GOT3 (cell line): ENCODE measurements at places on chromosomes 12 and 14.

- no peak for DNase-seq
These were observed 80.1 kb downstream of the CEP83 start for GRCh38 chr12:94379479-94380113.

- DNase-seq: no peak
These were observed 36.7 kb upstream of the IL22 start for GRCh38 chr12:68290126-68290525.

- DNase-seq: no peak
These were observed 18.9 kb downstream of the MNAT1 start for GRCh38 chr14:60753264-60754119.

- DNase-seq: no peak
These were observed 102.0 kb downstream of the TMEM30B start for GRCh38 chr14:61179061-61179690.

DNA sequence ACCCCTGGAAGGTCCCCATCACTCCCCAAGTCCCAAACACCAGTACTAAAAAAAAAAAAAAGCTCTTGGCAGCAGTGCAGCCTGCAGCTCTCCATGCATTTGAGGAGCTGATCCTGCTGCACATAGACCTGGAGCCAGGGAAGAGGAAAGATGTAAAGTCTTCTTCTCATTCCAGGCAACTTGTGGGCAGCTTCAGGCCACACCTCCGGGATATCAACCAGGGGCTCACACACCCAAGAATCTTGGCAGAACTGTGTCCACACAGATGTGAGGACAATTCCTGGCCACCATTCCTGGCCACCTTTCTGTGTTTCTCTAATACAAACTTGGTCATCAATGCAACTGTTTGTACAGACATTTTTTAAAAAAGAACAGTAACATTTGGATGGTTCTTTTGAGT lies 72.7 kb downstream of the TMEM132C start:
- no peak for DNase-seq

DNA sequence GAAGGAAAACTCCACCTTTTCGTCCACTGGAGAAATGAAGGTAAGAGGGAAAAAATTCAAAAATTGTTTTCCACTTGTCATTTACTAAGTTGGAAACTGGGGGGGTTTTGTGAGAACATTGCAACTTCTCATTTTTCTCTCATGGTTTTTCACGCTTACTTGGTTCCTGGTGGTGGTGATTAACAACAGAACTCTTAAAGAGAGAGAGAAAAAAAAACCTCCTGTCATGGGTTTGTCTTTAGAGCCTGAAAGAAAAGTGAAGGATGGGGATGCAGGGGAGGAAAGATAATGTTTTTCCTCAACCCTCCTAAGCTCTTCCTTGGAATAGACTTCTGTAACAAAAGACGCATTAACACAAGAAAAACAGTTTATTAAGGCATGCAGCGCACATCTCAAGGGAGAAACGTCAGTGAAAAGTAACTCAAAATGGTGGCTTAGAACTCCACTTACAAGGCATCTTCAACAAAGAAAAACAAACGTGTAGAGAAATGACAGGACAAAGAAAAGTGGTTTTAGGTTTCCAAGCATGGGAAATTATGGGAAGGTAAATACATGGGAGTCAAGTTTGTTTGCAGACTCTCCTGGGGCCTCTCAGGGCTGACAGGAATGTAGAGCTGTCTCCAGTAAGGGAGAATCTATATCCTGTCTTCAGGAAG lies 81.9 kb upstream of the ATF7IP start:
- no peak for DNase-seq

- no peak for DNase-seq
These were observed 76.8 kb downstream of the PDE6H start for GRCh38 chr12:15049461-15050153.

- no peak for DNase-seq
These were observed 70.6 kb downstream of the SNAPC1 start for GRCh38 chr14:61832783-61833182.

DNA sequence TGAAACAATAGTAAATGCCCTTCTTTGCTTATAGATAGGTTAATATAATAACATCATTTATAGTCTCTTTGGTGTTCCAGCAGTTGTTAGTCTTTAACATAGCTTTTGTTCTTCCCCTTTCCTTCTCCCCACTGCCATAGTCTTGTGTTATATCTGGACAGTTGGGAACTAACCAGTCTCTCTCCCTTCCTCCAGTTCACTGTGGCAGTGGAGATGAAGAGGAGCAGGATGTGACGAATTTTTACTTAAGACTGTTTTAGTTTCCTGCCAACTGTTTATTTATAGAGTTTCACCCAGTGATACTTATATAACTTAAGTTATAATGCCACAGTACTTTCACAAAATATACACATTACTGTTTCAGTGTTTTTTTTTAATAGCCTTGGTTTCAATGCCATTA lies 277.4 kb downstream of the PDZRN4 start:
- no peak for DNase-seq

- no peak for DNase-seq
These were observed 112.8 kb downstream of the DUSP6 start for GRCh38 chr12:89239534-89239933.

DNA sequence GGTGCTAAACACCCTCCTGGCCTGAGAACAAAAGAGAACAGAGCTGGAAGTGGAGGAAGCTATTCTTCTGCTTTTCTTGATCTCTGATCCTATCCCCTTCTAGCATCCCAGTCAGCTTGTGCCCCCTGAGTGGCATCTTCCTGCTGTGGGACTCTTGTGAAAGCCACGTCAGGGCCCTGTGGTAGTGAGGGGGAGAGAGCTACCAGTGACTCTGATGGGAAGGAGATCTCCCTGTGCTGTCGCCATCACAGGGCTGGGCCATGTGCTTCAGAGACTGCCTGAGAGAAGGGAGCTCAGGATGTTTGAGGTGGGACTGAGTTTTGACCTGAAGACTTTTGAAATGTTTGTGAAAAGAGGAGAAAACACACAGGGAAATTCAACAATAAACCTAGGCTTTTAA lies 107.6 kb upstream of the FUT8 start:
- no peak for DNase-seq

GRCh38 chr12:88339254-88339949 lies 197.3 kb downstream of the TMTC3 start:
- DNase-seq: no peak

GRCh38 chr12:93776581-93777018 lies 99.4 kb downstream of the CRADD start:
- DNase-seq: no peak

DNA sequence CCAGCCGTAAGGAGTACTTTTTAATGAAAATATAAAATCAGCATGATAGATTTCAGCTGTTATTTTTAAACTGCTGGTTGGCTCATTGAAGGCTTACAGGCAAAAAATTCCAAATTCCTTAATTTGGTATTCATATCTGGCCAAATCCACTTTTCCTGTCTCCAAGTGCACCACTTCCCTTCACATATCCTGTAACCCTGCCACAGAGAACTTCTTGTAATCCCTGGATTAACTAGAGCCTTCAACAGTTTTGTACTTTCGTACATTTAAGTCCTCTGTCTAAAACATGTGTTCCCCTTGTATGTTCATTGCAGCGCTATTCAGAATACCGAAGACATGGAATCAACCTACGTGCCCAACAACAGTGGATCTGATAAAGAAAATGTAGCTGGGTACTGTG lies 9.6 kb downstream of the PUS7L start:
- no peak for DNase-seq

GRCh38 chr14:55277972-55278740 lies 6.9 kb downstream of the FBXO34 start:
- DNase-seq: no peak

GRCh38 chr12:120639771-120640721 lies at the start of gene CABP1:
Gene CABP1 (plus strand): TSS chr12:120640626. CDS start chr12:120640686, 60 bp downstream.
- no peak for DNase-seq

DNA sequence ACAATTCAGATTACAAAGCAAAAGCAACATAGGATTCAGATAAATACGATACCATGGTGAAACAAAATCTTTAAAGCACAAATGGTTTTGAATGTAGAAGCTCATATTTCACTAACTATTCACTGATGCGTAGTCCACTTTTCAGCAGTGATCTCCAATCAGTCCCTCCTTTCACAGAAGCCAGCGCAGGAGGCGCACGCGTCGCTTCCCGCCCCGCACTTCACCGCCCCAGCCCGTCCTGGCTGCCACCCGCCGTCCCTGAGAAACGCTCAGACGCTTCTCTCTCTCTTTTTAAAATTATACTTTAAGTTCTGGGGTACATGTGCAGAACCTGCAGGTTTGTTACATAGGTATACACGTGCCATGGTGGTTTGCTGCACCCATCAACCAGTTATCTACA lies 19.8 kb upstream of the CHFR start:
- no peak for DNase-seq

DNA sequence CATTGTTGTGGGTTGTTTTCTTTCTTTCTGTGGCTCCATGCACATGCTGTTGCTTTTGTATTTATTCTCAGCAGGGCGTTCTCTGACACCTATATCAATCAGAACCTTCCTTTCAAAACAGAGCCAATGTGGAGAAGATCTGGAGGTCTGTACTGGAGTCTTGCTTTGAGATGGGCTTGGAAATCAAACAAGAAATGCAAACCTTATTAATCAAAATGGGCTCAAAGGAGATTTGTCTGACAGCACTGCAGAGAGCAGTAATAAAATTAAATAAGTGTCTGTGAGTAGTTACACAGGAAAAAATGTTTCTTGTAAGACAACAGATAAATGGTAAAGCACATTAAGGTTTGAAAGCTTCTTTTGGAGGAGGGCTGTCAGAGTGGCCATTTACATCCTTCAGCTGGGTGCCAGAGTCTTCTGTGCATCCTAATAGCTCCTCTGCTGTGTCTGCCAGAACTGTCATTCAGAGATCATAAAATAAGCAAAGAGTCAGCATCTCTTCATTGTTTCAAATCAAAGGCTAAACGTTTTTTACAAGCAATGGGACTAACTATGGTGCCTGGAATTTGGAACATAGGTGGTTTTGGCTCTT lies 414.3 kb downstream of the NAV3 start:
- DNase-seq: no peak

DNA sequence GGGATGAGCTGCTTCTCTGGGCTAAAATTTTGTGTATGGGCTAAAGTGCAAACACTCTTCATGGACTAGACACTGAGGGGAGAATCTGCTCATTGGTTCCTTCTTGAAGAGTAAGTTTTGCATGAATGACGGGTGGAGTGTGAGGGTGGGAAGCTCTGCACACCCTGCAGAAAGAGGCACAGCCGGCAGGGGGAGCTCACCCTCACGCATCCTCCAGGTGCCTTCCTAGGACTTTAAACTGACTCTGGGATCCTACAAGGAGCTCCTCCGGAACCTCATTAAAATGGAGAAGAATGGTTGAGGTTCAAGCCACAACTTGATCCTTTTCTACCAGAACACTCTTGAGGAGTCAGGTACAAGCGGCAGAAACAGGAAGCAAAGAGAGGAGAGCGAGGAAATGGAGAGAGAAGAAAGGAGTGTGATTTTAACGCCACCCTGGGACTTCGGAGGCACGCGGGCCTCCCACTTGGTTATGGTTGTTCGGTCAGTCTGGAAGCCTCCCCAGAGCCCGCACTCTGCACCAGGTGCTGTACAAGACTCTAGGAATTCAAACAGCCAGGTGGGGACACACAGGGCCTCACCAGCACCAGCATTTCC lies 87.5 kb downstream of the SETD3 start:
- no peak for DNase-seq

DNA sequence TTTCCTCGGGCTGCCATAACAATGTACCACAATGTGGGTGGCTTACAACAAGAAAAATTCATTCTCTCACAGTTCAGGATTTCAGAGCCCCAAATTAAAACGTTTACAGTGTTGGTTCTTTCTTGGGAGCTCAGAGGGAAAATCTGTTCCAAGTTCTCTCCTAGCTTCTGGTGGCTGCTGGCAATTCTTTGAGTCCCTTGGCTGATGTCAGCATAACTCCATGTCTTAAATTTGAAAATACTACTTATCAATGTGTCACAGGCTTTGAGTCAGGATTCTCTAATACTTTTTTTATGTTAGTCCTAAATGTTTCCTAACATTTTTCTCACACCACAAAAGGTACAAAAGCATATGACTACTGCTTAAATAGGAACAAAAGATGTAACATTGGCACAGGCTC lies 198.4 kb upstream of the ATXN7L3B start:
- no peak for DNase-seq

- no peak for DNase-seq
These were observed 185.1 kb upstream of the VASH1 start for GRCh38 chr14:76576047-76576741.

- no peak for DNase-seq
These were observed 416.2 kb upstream of the CCDC196 start for GRCh38 chr14:66069830-66070541.

DNA sequence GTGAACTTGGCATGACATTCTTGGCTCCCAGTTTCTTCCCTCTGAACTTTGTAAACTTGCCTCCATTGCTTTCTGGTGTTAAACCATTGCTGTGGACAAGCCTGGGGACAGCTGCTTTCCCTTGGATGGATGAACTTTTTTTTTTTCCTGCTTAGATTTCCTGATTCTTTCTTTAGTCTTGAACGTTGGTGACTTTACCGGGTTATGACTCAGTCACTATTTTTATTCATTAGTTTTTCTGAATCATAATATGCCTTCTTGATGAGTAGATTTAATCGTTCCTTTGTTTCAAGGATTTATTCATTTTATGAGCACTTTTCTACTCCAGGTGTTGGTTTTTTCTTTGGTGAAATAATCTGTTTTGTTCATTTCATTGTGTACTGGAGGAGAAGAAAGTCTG lies 155.0 kb upstream of the RTL1 start:
- no peak for DNase-seq

- no peak for DNase-seq
These were observed 418.6 kb downstream of the NELL2 start for GRCh38 chr12:44457465-44457864.

GRCh38 chr12:123043536-123044001 lies 63.1 kb downstream of the ARL6IP4 start:
- DNase-seq: peak; percentile 46

- DNase-seq: no peak
These were observed 8.2 kb downstream of the SERPINA4 start for GRCh38 chr14:94569381-94570001.

GRCh38 chr12:98418357-98419075 lies 96.9 kb upstream of the TMPO start:
- no peak for DNase-seq

DNA sequence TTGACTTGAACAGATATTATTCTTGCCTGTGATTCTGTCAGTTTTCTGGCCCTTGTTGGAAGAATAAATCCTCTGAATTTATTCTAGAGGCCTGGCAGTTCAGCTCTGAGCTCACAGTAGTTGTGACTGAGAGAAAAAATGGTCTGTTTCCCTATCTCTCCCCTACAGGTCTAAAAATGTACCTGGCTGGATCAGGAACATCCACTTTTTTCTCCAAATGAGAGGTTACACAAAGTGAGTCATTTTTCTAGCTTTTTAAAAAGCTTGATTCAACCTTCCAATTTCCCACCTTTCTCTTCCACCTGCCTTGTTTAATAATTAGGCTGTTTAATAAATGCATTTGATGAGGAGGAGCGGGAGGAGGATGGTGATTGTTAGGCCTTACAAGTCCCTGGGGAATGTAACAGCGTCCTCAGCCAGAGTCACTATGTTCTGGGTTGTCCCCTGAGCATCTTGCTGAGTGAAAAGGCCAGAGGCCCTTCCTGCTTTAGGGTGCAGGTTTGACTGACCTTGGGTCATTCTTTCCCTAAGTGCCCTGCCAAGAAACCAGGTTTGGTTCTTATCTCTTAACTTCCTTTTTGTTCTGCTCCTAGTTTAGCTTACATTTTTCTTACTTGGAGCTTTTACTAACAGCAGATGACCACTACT lies 91.7 kb upstream of the FUT8 start:
- no peak for DNase-seq
